ENCODE measurements at places on chromosomes 5 and 9.

DNA sequence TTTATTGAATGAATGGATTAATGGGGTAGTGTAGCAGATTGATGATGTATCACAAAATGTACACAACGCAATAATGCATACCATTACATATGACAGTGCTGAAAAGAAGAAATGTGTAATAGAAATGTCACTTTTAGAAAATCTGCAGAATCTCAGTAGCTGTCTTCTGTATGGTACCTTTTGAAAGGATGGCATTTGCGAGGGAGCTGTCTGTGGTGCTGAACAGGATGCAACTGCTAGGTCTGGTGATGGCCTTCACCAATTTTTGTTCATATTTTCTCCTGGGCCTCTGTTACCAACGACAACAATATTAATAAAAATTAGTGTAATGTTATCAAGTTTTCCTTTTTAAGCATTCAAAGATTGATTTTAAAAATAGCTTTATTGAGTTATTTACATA lies 36.2 kb upstream of the OTULIN start:
- DNase-seq, result peak; percentile 28

- DNase-seq, result peak; percentile 15
Observed at GRCh38 chr9:35406183-35406959, 83.5 kb upstream of the RUSC2 start.

DNA sequence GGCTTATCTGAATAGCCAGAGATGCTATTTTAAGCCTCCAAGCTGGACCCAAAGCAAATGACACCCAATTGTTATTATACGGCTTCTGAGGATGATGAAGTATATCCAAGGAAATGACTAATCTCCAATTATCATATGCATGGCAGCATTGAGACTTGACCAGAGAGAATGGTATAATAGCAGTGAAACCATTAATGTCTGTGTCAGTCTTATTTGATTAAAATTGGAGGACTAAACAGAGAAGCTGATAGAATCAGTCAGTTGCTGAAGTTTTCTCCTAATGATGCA lies 200.5 kb downstream of the EFNA5 start:
- no peak for DNase-seq

DNA sequence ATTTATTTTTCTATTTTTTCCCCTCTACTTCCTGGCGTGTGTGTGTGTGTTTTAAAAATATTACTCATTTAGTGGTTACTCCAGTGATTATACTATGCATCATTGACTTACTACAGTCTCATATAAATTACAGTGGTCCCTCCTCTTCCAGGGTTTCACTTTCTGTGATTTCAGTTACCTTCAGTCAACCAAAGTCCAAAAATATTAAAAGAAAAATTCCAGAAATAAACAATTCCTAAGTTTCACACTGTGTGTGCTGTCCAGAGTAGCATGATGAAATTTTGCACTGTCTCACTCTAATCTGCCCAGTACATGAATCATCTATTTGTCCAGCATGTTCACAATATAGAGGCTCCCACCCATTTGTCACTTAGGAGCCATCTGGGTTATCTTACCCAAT lies 47.4 kb upstream of the CCDC112 start:
- no peak for DNase-seq

- no peak for DNase-seq
Observed at GRCh38 chr9:89304834-89305188, 6.2 kb upstream of the CKS2 start.

- no peak for DNase-seq
Observed at GRCh38 chr5:2387634-2388325, 363.7 kb downstream of the IRX2 start.

GRCh38 chr9:35810122-35810521 lies 1.9 kb downstream of the SPAG8 start:
- DNase-seq, result no peak

GRCh38 chr9:18793122-18793521 lies 239.9 kb downstream of the SAXO1 start:
- no peak for DNase-seq

DNA sequence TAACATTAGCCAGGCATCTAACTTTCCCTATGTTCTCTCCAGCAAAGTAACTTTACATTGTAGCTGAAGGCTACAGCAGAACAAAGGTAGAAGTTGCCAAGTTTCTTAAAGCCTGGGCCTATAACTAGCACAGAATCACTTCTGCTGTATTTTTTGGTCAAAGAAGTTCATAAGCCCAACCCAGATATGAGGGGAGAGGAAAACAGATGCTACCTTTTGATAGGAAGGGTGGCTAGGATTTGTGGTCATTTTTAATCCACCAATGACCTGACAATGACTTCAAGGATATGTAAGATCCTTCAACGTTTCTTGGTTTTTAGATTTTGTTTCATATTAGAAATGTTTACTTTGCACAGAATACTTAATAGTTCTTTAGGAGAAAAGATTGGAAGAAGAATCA lies 64.2 kb upstream of the RANBP3L start:
- DNase-seq, result no peak

- DNase-seq, result no peak
Observed at GRCh38 chr5:1033178-1033577, 24.6 kb downstream of the NKD2 start.

DNA sequence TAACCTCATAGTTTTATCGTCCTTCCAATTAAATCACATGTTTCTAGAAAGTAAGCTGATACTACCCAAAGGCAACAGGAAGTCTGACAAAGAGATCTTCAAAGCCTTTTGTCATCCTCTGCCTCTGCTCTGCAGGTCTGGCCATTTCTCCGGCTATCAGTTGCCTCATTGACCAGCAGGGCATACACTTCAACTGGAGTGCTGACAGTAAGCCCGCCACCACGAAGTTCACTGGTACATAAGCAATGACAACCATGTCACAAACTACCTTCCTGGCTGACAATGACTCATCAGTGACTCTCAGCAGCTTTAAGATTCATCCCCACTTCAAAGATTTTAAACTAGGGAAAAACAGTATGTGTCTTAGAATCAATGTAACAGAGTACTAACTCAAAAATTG lies 20.6 kb downstream of the SPTLC1 start:
- no peak for DNase-seq

- no peak for DNase-seq
Observed at GRCh38 chr9:134125413-134126095, 10.3 kb upstream of the WDR5 start.

DNA sequence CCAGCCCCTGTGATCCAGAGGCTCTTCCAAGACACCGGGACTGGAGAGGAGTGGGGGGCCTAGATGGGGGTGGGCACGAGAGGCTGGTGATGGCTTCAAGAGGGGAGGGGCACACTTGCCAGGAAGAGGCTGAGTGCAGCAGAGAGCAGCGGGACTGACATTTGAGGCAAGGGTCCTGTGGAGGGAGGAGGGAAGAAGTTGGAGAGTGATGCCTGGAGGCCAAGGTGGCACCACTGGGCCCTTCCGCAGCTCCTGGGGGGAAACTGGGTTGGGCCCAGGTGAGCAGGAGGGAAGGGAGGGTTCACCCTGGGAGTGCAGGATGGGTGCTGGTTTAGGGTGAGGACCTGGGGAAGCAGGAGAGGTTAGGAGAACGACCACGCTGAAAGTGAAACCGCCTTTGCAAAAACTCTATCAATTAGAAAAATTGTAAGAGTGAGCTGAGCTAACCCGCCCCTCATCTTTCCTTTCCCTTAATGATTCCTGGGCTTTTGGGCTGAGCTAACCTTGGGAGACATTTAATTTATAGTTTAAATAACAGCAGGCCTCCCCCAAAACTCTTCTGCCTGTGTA lies 26.2 kb downstream of the ABO start:
- DNase-seq, result no peak

- peak; percentile 40 for DNase-seq
Observed at GRCh38 chr5:149959406-149960236, 937 bp upstream of the SLC26A2 start.

GRCh38 chr5:15741591-15741990 lies 241.6 kb downstream of the FBXL7 start:
- no peak for DNase-seq

DNA sequence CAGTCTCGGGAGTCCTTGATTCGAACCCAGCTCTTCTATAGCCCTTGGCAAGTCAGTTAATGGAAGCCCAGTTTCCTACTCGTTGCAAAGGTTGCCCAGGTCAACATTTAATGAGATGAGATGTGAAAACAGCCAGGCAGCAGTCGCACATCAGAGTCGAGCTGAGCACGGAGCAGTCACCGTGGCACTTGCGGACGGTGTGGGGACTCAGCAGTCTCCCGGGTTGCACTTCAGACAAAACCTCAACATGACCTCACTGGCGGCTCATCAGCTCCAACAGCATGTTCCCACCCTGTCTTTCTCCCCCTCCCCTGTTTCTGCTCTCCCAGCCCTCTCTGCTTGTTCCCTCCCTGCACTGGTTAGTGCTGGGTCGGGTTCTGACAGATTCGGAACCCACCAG lies 35.8 kb downstream of the UBE2QL1 start:
- no peak for DNase-seq

- DNase-seq, result no peak
Observed at GRCh38 chr9:91239367-91240111, 122.2 kb downstream of the AUH start.

- no peak for DNase-seq
Observed at GRCh38 chr9:126775926-126776325, 28.9 kb upstream of the ZBTB43 start.

GRCh38 chr9:12956261-12956660 lies 181.4 kb downstream of the LURAP1L start:
- DNase-seq, result no peak

- DNase-seq, result no peak
Observed at GRCh38 chr9:84996029-84996428, 326.5 kb downstream of the NTRK2 start.

GRCh38 chr9:86073839-86074238 lies 25.5 kb downstream of the GOLM1 start:
- no peak for DNase-seq

GRCh38 chr5:133779828-133780475 lies 167.6 kb upstream of the FSTL4 start:
- no peak for DNase-seq

- no peak for DNase-seq
Observed at GRCh38 chr5:147689426-147689825, 93.1 kb downstream of the JAKMIP2 start.

GRCh38 chr9:127388037-127388855 lies 8.7 kb upstream of the SLC2A8 start:
- DNase-seq, result peak; percentile 88

DNA sequence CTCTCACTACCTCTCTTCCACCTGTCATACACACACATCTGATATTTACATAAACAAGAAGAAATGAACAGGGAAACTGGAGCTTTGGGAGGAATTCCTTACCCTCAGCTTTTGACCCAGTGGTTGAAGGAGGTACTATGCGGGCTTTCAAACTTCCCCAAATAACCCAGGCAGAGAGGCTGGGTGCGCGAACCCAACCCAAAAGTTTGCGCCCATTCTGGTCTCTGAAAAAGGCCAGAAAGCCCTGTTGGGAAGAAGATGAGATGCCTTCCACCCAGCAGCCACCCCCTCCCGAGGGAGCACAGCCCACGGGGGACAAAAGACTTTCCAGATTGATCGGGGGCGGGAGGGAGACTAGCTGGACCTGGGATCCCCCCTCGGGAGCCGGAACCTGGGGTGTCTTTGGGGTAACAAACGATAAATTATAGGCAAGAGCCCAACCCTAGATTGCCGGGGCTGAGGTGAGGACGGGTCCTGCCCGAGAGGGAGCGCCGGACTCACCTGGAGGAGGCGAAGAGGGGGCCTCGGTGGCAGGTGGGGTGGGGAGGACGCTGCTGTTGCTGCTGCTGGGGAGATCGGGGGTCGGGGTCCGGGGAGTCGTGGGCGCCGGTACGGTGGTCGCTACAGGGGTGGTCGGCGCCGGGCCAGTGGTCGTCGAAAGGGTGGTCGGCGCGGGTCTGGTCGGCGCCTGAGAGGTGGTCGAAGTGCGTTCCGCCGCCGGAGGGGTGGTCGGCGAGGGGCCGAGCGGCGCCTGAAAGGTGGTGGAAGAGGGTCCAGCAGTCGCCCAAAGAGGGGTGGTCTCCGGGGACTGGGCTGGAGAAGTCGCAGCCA lies 798 bp downstream of the MEGF9 start:
- DNase-seq, result no peak

GRCh38 chr9:105393576-105394344 lies 54.1 kb upstream of the FSD1L start:
- no peak for DNase-seq

GRCh38 chr9:100134731-100135130 lies 35.7 kb downstream of the INVS start:
- no peak for DNase-seq

DNA sequence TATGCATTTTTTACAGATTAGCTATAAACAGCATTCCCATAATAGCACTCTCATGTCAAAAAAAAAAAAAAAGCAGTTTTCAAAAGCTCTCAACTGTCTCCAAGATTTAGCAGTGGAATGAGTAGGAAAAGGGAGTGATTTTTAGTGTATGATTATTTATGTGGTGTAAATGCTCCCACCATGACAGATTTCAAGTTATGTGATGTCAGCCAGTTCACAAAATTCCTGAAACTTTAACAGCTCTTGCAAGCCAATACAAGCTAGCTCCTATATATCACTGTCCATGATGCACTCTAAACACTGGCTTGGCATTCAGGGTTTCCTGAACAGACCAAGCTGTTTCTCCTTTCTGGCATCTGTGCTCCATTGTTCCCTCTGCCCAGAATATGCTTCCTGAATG lies 7.9 kb upstream of the ANKDD1B start:
- no peak for DNase-seq

DNA sequence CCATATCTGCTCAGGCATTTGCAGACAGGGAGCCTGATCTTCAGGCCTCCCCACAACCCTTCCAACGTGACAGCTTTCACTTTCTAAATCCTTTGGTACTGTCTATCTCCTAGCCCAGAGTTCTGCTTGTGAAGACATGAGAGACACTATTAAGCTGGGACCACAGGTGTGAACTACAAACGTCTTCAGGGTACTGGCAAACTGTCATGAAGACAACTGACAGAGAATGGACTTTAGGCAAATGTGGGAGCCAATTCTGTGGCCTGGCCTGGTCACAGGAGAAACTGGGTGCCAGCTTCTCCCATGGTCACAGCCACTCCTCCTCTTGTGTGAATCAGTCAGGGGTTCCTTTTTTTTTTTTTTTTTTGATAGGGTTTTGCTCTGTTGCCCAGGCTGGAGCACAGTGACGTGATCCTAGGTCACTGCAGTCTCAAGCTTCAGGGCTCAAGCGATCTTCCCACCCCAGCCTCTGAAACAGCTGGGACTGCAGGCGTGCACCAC lies 10.4 kb downstream of the TRIM14 start:
- peak; percentile 66 for DNase-seq

Data from CD4-positive, alpha-beta T cell treated with Interleukin-6 at 100 ng/mL for 8 hours (primary cell).